A549 (cell line): ENCODE measurements at places on chromosomes 6 and 20. TPM values are rescaled to one million over a fixed set of nuclear protein-coding genes. Genes with fewer than 3 reads are reported as not detected.

DNA sequence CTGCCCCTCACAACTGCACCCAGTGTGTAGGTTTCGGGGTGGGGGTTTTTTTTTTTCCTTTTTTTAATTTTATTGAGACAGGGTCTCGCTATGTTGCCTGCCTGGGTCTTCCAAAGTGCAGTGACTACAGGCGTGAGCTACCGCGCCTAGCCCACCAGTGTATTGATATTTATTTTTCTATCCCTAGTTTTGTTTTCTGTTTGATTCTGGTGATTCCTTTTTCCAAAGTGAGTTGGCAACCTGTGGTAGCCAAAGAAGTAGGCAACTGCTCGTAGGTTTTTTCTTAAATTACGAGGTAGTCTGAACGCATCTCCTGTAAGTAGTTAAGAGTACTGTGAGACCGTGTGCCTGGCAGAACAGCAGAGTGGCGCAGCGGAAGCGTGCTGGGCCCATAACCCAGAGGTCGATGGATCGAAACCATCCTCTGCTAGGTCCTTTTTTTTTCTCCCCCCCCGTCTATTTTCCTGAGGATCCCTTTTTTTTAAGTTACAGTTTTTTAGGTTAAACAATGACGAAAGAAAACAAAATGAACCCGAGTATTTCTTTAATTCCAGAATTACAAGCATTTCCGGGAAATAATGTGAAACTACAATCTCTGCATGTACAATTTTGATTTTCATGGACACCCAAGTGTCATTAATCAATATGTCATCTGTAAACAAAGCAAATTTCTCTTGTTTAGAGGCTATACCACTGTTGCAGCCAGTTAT is 78.7 kb upstream of the BTN3A2 start:
- peak; percentile 70 for DNase-seq

DNA sequence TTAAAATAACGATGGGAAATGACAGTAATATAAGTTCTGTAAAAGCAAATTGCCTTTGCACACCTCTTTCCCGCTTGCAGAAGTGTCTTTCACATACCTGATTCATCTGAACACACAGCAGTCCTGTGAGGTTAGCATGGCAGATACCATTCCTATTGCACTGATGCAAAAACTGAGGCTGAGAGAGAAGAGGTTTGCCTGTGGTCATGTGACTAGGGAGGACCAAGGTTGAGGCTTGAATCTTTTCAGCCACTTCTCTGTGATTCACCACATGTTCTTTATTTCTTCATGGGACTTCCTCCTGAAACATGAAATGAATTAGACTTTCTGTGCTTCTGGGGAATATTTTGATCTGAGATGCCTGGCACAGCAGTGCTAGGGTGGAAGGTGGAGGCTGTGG is 92.9 kb downstream of the VEGFA start:
- DNase-seq: no peak

GRCh38 chr6:56299916-56300315 is 52.5 kb upstream of the COL21A1 start:
- DNase-seq: no peak

DNA sequence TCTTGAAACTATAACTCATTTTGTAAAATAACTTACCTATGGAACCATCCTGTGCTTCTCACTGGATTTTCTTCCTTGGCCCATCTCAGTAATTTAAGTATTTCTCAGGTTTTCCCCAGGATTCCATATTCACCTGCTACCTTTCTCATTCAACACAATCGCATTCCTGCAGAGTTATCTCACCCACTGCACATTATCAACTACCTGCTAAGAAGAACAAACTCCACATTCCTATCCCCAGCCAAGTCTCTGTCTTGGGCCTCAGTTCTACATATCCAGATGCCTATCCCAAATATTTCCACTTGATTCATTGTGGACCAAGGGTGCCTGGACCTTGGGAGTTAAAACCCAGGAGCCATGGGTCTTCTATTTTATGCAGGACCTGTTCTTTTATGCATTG is 60.2 kb upstream of the KCNQ5 start:
- no peak for DNase-seq

- no peak for DNase-seq
These were observed 59.0 kb upstream of the FAM184A start for GRCh38 chr6:119137194-119138072.

DNA sequence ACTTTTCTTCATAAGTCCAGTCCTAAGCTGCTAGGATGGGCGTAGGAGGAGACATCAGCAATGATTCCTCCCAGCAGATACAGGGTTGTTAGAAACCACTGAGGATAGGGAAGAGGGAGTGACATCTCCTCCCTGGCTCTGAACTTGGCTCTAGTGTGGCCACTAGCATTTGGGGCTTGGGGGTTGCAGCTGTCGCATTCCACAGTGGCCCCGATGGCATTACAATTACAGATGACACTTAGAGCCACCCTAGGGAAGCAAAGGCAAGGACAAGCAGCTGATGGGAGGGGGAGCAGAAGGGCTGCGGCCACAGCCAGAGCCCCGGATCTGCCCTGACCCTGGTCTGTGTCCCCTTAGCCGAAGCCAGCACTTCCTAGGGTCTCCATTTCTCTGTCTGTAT is 9.5 kb upstream of the CDKN1A start:
- no peak for DNase-seq

CST5 gene
- polyA plus RNA-seq: not detected in 3 replicates

TP53TG5 gene
- not detected in 3 replicates for polyA plus RNA-seq

CCND3 gene
- polyA plus RNA-seq: 213 to 228 TPM (median 215 TPM) in 3 replicates
